ENCODE measurements at places on chromosomes 12 and 14.

GRCh38 chr12:108232565-108232964 is 103.5 kb downstream of the WSCD2 start:
- DNase-seq: no peak

DNA sequence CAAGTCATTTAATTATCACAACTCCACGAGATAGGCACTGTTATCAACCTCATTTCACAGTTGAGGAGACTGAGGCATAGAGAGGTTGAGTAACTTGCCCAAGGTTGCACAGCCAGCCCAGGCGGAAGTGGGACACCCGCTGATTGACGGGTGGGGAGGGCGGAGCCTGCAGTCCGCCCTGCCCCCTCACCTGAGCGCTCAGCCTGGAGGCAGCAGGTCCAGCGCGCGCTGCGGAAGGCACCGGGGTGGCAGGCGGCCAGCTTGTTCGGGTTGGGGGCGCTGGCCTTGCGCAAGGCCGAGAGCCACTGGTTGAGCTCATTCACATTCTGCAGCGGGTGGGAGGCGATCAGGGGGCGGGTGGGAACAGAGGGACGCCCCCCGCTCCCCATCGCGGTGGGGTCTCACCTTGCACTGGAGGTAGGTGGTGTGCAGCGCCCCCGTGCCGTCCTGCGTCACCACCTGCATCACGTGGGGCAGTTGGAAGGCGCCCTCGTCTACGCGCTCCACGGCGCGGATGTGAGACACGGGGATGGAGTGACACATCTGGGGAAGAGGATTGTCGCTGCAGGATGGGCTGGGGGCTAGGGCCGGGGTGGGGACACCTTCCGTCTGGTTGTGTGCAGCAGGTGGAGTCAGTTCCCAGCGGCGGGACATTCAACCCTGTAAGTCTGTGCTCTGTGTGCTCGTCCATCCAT is 31.7 kb downstream of the RASAL1 start:
- DNase-seq: no peak

- DNase-seq: no peak
Measured at GRCh38 chr14:99818503-99819036, 25.4 kb downstream of the EML1 start.

- DNase-seq: no peak
Measured at GRCh38 chr14:60485057-60485597, 736 bp downstream of the C14orf39 start.

DNA sequence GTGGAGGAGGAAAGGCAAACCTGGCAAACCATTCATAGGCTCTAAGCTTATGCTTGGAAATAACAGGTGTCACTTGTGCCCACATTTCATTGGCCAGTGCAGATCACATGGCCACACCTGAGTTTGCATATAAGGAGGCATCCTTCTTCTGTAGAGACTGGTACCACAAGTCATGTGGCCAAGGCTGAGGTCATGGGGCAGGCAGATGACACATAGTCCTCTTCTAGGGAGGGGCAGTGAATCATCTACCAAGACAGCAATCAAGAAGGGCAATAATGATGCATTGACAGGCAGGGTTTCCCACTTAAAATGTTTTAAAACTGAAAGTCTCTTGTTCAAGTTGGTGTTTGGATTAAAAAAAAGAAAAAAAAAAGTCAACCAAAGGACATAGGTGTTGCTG is 77.3 kb downstream of the DAAM1 start:
- DNase-seq: no peak

GRCh38 chr12:124293286-124294003 is 1.4 kb upstream of the RFLNA start:
- DNase-seq: no peak

GRCh38 chr12:14362352-14362751 is 3.1 kb upstream of the ATF7IP start:
- no peak for DNase-seq

DNA sequence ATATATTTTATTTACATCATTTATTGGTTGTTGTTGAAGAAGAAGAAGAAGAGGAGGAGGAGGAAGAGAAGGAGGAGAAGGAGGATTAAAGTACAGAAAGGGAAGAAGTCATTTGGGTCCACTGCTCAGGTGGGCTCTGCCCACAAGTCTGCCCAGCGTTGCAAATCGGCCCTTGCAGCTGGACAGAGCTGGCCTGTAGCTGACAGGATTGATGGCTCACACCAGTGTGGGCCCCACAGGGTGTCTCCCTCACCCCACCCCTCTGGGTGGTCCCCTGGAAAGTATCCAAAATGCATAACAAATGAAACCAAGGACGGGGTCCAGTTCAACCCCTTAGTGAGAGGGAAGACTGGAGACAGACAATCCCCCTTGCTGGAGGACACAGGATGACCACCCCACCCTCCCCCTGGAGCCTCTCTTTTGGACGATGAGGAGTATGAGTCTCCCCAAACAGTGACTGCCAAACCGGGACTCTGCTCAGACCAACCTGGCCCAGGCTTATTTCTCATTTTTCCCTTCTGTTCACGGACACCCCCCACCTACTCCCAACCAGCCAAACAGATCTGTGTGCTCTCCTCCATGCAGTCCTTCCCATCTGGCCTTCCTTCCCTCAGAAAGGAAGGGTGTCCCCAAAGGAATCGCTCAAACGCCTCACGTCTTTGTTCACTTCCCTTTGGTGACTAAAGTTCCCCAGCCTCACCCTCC is 17.7 kb downstream of the DPF3 start:
- DNase-seq: no peak

DNA sequence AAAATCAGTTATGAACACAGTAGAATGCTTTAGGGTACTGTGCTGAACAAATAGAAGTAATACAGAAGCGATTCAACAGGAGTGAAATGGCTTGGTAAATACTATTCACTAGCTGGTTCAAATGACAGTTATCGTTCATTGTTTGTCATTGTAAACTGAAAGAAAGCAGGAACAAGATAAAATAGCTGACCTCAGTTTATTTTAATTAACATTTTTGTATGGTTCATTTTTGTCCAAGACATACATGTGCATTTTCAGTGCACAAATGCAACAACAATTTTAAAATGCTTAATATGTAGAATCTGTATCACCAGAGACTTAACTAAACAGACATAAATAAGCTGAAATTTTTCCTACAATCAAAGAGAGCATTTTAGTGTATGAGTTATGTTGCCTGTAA is 49.9 kb downstream of the ALX1 start:
- no peak for DNase-seq

GRCh38 chr12:109595321-109595902 is 21.8 kb downstream of the MVK start:
- no peak for DNase-seq

DNA sequence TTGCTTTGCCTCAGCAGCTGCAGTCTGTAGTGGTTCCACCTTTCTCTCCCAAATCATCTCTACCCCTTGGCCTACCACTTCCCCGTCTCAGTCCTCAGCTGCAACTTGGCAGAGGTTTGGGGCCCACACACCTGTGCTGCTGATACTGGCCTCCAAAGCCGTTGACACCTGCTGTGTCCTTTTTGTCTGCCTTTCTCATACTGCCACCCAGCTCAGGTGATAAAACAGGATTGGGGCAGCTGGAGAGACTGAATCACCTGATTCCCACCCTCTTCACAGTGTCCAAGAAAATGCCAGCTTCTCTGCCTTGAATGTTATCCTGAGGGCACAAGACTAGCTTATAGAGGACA is 103.7 kb downstream of the ETV6 start:
- no peak for DNase-seq

- DNase-seq: no peak
Measured at GRCh38 chr14:64812412-64812811, 67.3 kb downstream of the SPTB start.

- no peak for DNase-seq
Measured at GRCh38 chr12:32043928-32044549, 62.6 kb upstream of the BICD1 start.

DNA sequence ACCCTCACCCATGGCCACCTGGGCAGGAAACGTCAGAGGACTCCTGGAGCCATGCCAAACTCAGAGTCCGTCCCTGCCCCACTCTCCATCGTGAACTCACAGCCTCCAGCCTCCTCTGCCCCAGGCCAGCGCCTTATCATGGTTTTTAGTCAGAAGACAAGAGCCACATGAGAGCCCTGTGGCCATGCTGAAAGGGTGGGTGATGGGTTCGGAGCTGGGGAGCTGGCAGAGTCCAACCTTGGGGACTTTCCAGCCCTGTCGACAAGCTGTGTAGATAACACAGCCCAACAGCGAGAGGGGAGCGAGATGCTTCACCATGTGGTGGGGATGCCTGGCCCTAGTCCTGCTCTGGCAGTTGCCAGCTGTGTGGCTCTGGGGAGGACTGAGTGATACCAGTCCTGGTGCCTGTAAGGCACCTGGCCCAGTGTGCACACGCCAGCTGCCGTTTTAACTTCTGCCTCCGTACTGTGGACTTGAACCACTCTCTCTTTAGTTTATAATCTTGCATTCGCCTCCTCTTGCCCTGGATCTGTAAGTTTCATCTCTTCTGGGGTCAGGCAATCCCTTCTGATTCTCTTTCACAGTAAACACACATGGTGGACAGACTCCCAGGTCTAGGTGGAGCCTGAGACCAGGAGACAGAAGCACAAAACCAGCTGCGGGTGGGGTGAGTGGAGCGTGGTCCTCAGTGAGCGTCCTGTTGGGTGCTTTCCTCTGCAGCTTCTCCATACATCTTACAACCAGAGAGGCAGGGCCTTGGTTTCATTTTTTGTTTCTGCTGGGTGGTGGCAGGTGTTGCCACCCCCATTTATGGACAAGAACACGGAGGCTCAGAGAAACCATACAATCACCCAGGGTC is 55.3 kb downstream of the RIN3 start:
- DNase-seq: no peak

- DNase-seq: no peak
Measured at GRCh38 chr14:61416591-61416990, 95.2 kb downstream of the PRKCH start.

- no peak for DNase-seq
Measured at GRCh38 chr14:59225281-59225680, 36.8 kb downstream of the DAAM1 start.

- DNase-seq: no peak
Measured at GRCh38 chr12:109347589-109347988, at the start of gene MYO1H. MYO1H (plus strand) TSS chr12:109347900; CDS start chr12:109347961, 61 bp downstream.

DNA sequence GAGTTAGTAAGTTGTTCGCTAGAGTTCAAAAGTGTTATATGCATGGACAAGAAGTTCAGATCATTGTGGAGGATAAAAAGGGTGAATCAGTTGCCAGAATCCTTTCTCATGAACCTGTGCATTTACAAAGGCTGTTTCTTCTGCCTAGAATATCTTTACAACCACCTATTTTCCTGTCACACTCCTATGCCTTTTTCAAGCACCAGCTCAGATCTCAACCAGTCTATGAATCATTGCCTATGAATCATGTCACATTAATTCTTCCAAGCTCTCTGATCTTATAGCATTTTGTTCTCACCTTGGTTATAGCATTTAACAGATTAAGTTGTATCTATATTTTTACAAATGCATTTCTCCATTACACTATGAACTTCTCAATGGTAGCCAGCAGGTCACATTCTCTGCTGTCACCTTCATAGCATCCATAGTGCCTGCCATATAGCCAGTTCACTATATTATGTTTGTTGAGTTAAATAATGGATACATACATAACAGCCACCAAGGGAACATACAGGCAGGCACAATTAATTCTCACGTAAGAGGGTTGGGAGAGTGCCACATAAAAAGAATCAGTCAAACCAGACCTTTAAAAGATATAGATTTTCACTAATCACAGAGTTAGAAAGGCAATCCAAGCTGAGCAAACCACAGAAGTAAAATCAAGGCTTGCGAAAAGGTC is 573.0 kb downstream of the FOXG1 start:
- DNase-seq: no peak

DNA sequence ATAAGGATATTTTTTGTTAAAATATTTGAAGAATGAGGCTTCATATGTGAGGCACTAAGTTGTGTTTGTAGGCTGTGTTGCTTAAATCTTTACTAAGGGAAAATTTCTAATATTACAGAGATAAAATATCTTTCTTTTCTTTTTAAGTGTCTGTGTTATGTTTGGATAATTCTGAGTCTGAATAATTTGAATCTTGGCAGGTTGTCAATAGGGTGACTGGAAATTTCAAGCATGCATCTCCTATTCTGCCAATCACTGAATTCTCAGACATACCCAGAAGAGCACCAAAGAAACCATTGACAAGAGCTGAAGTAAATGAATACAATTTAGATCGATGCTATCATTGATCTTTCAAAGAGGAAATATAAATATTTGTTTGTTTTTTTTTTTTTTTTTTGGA is 29.4 kb downstream of the TMPO start:
- DNase-seq: peak; percentile 12

- DNase-seq: peak; percentile 74
Measured at GRCh38 chr12:32125455-32126084, 18.9 kb downstream of the BICD1 start.

DNA sequence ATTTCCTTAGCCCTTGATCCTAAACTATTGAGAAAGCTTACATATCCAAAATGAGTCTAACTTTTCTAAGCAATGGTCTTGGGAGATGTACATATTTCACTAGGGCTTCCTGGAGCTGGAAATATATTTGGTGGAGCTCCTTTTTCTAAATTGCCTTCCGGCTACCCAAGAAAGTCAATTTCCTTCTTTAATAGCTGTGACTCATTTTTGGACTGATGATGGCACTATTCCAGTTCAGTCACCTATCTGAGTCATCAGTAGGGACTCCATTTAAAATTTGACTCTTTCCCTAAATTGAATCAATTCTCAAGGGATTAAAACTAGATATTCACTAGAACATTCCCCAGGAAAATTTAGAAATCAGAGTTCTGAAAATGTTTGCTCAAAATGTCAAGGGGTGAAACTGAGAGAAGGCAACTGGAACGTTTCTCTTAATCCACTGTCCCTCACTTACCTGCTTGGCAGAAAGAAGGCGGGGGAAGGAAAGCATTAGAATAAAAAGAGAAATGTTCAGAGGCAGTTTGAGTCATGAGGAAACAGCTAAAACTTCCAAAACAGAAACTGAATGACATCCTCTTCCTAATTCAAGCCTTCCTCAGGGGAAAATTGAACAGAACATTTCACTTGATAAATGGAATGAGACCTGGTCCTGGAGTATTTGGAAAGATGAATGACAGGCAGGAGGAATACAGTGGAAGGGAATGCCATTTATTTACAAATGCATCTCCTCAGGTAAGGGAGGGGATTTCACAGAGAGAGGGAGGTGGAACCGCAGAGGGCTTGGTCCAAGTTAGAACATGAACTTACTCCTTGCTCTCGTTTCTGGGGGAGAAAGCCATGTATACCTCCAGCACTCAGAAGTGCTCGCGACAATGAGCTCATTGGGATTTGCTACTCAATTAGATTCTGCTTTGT is 91.2 kb downstream of the RGS6 start:
- no peak for DNase-seq

DNA sequence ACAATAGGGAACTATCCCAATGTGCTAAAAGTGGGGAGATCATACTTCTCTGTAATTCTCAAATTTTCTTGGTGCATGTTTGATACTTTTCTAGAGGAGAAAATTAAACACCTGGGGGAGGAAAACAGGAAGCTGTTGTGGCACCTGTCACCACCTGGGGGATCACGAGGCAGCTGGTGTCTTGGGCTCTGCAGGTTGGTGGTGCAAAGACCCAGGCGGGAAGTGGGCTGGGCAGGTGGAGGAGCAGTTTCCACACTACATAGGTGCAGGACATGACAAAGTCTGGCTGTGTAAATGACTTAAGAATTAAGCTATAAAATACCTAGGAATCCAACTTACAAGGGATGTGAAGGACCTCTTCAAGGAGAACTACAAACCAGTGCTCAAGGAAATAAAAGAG is 23.2 kb downstream of the PEX5 start:
- no peak for DNase-seq

- DNase-seq: no peak
Measured at GRCh38 chr12:72468505-72468904, 196.3 kb downstream of the TRHDE start.

GRCh38 chr12:91506452-91506851 is 323.8 kb upstream of the DCN start:
- DNase-seq: no peak

Data from astrocyte of the spinal cord (primary cell).